ENCODE measurements at places on chromosomes 4 and X. TPM values are rescaled to one million over a fixed set of nuclear protein-coding genes. Genes with fewer than 3 reads are reported as not detected.

DNA sequence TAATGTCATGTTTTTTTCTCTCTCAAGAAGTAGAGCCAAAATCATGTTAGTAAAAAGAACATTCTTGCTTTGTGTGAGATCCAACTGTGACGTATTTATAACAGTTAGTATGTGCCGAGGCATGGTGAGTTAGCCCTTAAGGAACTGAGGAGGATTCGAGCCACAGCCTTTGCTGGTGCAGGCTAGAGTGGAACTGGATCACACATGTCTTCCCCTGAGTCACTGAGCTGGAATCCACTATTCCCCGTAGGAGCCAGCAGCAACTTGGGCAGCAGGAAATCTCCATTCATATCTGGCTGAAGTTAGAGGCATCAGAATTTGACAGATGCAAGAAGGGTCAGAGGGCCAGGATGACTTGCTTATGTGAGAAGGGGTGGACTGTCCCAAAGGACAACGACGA lies 144.6 kb upstream of the KIT start:
- H3K27me3 ChIP-seq: no peaks in the 10 kb centered on the region
- no peaks in the 10 kb centered on the region for H3K36me3 ChIP-seq
- peaks cover 12% of the 10 kb centered on the region for H3K4me1 ChIP-seq
- no peak overlapping the region for H3K4me3 ChIP-seq
- DNase-seq: no peak
- H3K27ac ChIP-seq: no peak overlapping the region

DNA sequence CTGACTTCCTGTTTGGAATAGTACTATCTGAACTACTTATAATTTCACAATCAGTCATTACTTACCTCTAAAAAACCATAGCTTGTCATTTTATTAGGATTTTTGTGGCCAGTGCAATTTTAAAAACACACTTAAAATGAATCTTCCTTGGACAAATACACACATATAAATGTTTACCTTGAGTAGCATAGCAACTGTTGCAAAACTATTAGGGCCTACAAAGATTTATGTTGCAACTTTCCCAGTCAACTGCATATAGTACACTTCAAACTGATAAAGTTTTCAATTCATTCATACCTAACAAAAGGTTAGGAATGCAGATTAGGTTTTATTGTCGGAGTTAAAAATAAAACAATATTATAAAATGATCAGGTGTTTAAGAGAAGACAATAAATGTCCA lies 193.0 kb downstream of the PDGFC start:
- no peaks in the 10 kb centered on the region for H3K4me1 ChIP-seq
- H3K27ac ChIP-seq: no peak overlapping the region
- no peaks in the 10 kb centered on the region for H3K36me3 ChIP-seq
- no peak overlapping the region for H3K4me3 ChIP-seq
- no peak for DNase-seq

DNA sequence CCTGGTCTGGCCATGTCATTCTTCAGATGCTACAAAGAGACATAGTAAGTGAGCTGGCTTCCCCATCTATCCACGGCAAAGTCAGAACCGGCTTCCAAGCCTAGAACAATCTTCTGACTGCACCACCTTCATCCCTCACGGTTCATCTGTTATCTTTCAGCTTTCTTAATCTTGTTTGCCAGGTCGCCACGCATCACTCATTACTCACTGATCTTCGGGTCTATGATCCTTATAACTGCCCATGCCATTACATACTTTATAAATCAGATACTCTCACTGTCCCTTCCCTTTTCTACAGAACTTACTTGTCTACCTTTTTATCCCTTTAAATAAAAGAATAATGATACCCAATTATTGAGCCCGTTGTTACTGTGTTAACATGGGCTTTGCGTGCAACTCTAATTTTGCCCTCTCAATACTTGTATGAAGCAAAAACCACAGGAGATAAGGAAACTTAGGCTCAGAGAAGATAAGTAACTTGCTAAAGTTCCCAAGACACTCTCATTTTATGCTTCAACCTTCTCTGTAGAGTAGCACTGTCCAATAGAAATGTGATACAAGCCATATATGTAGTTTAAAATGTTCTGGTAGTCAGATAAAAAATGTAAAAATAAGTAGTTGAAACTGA lies 171.7 kb downstream of the AMELX start:
- no peaks in the 10 kb centered on the region for H3K36me3 ChIP-seq
- no peak for DNase-seq
- H3K27ac ChIP-seq: no peak overlapping the region
- no peak overlapping the region for H3K4me3 ChIP-seq

DNA sequence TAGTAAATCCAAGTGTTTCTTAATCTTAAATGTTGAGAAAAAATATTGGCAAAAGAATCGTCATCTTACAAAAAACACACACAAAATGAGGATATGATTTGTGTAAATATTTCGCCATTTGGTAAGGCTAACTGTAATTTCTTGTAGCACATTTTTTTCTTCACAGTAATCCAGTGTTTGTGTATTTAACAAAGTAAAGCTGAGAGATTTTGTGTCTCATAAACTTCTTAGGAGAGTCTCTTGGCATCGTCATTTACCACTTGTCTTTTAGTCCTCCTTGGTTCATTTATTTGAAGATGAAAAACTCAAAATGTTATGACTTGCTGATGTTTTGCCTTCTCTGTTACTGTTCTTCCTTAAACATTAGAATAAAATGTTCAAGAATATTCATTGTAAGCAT lies 326.7 kb upstream of the PITX2 start:
- no peaks in the 10 kb centered on the region for H3K36me3 ChIP-seq
- no peak overlapping the region for H3K4me3 ChIP-seq

GRCh38 chr4:17246656-17247055 lies 265.2 kb downstream of the QDPR start:
- H3K36me3 ChIP-seq: no peaks in the 10 kb centered on the region
- no peak for DNase-seq
- H3K4me1 ChIP-seq: no peaks in the 10 kb centered on the region
- H3K4me3 ChIP-seq: no peak overlapping the region

DNA sequence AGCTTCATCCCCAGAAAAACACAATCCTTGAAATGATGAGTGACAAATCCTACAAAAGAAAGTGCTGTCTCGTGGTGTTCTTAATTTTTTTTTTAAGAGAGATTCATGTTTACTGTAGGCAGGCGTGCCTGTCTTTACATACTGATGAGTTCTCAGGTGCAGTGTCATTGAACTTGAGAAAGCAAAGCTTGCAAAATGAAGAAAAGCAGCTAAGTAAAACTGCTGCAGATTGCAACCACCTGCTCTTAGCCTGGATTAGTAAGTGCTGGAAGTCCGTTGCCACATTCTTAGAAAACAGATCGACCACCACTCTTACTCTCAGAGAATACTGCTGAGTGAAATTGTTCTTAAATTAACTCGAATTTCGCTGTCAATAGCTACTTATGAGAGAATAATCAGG lies 854.6 kb downstream of the TRIML1 start:
- H3K4me3 ChIP-seq: no peak overlapping the region
- H3K27me3 ChIP-seq: no peaks in the 10 kb centered on the region
- H3K36me3 ChIP-seq: no peaks in the 10 kb centered on the region
- H3K4me1 ChIP-seq: no peaks in the 10 kb centered on the region

- no peaks in the 10 kb centered on the region for H3K4me1 ChIP-seq
- no peak for DNase-seq
- H3K27ac ChIP-seq: no peak overlapping the region
- peaks cover 8% of the 10 kb centered on the region for H3K27me3 ChIP-seq
Measured at GRCh38 chr4:24607334-24607733, 23.0 kb upstream of the DHX15 start.

The PRIMPOL gene
- total RNA-seq: 22.4 TPM

The CCSER1 gene
- 0.77 TPM for total RNA-seq

The TEC gene
- 0.22 TPM for total RNA-seq

The CDKL2 gene
- total RNA-seq: 2.9 TPM

The ATXN3L gene
- total RNA-seq: not detected

Data from neural progenitor cell (in vitro differentiated cells).